Brain pericyte (primary cell): ENCODE measurements at places on chromosomes 7 and 10.
A peak's percentile ranks its signal among the peaks of the same experiment; 100 is the strongest.

DNA sequence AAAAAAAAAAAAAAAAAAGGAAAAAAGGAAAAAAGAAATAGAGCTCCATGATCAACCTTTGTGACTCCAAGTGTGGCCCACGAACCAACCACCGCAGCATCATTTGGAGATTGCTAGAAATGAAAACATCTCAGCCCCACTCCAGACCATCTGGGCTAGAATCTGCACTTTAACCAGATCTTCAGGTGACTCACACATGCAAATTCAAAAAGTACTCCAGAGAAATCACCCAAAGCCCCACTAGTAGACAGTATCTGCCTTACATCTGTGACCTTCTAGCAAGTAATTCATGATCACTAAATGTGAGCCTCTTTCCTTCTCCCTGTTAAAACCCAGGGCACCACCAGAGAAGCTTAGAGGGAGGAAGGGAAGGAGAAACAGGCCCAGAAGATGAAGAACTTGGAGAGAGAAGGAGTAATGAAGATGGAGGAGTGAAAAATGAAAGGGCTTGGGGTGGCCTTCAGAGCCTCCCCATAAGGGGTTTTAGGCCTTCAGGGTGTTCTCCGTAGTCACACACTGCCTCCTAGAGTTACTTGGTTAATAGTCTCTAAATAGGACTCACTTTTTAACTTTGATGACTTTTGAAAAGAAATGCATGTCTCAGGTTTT lies 94.0 kb downstream of the SLC37A3 start:
- no peak for DNase-seq

GRCh38 chr10:92760609-92761008 lies 70.9 kb downstream of the HHEX start:
- no peak for DNase-seq

DNA sequence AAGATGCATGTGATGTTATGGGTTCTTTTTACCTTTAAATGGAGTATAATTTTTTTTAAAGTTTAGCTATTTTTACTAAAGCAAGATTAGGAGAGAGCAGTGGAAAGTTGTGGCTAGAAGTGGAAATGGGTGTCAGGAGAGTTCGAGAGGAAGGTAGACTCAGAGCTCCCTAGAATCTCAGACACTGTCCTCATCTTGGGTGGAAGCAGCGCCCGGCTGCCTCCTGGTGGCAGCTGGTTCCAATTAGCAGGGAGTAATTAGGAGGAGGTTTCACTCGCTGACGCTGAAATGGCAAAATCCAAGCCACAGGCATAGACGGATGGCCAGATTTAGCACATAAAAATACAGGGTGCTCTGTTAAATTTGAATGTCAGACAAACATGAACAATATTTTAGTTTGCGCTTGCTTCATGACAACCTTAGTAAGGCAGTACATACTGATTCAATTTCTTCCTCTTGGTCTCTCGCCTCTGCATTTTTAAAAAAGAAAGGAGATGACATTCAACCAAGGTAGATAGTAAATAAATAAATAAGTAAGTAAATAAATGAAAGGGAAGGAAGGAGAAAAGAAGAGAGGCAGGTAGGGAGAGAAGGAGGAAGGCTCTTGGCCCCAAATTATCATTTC lies 58.5 kb downstream of the LGI1 start:
- peak; percentile 24 for DNase-seq

GRCh38 chr10:58894929-58895328 lies 281.5 kb upstream of the PHYHIPL start:
- DNase-seq, result no peak

- DNase-seq, result no peak
These were observed 73.8 kb upstream of the TMEM106B start for GRCh38 chr7:12137283-12137682.

- DNase-seq, result no peak
These were observed 325.6 kb downstream of the SORCS3 start for GRCh38 chr10:104966563-104967297.
